ENCODE measurements at places on chromosomes 13 and 19.

- DNase-seq = no peak
Observed at GRCh38 chr19:3604987-3605343, 1.7 kb downstream of the TBXA2R start.

DNA sequence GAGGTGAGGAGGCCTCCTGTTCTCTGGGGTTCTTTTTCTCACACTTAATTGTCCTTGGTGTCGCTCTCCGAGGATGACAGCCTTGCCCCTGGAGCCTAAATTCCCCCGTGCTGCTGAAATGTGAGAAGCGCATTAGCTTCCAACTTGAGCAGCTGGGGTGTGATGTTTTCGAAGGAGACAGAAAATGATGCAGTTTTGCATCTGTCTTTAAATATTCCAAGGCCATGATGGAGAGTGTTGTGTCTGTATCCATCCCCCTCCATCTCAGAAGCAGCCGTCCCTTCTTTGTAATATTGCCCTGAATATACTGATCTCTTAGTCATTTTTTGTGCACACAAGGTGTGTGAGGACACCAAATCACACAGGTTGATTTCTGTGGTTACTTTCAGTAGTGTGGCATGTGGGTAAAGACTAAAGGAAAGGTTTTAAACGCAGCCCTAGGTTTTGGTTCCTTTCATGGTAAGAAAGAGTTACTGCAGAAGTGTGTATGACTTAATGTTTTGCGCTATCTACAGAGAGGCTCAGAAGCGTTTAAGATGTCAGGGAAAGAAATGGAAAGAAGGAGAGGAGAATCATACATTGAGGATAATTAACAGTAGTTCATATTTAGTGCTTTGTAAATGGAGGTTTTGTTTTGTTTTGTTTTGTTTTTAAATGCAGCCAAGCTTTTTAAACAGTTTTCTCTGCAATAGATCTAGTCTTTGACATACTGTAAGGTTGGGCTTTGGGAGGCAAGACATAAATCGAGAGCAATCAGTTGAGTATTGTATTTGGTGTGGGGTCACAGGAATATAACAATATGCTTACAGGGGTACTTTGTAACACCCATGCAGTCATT lies 1.6 kb downstream of the NBEA start:
- DNase-seq = no peak

- DNase-seq = no peak
Observed at GRCh38 chr13:99352351-99353245, 45.4 kb upstream of the GPR183 start.

DNA sequence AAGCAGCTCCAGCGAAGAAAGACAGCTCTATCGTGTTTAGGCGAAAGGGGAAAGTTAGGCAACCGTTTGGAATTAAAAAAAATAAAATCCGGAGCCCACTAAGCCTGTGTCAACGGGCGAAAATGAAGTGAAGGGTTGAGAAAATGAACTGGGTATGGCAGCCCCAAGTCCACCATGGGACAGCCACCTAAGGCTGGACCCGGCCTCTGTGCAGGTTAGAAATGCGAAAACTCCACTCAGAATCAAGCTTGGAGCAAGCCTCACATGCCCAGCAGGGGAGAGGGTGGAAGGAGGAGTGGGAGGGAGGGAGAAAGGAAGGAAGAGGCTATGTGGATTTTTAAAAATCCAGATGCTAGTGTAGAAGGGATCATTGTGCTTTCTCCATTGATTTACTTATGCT lies 101.2 kb downstream of the IRS2 start:
- DNase-seq = no peak

- no peak for DNase-seq
Observed at GRCh38 chr13:73107970-73108369, 49.2 kb downstream of the KLF5 start.

GRCh38 chr19:14370940-14371280 lies 10.3 kb upstream of the ADGRE5 start:
- DNase-seq = no peak

DNA sequence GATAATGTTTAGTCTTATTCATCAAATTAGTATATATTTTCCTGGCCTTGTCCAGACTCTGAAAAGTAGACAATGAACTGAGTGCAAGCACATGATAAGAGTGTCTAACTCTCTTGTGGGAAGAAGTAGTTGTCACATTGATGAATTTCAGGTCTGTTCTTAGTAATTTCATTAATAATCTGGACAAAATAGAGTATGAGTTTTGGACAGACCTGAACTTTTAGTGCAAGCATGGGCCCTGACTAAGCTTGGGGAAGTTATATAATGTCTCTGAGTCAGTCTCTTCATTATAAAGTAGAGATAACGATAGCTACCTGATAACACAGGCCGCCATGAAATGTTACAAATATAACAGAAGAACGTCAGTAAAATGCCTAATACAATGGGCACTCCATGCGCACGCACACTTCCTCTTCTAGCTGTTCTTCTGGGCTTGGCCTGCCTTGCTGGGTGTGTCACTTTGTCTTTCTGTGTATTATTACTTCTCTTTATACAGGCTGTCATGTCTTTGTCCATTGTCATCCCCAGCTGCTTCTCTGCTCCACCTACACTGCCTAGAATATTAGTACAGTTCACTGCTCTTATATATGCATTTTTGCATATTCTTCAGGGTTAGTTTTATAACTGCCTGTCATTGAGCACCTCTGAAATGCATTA lies 129.1 kb upstream of the HTR2A start:
- no peak for DNase-seq

DNA sequence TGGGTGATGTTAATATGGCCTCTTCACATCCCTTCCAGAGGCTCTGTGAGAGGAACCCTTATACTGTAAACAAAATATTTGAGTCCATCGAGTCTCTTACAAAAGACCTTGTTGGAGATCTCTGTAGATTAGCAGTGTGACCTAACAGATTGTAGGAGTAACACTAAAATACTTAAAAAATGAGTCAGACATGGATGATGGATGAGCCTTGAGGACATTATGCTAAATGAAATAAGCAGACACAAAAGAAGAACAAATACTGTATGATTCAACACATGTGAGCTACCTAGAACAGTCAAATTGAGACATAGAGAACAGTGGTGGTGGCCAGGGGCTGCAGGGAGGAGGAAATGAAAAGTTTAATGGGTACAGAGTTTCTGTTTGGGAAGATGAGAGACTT lies 152.2 kb upstream of the UBL3 start:
- DNase-seq = no peak

GRCh38 chr19:8654591-8655339 lies 24.3 kb downstream of the NFILZ start:
- peak; percentile 47 for DNase-seq

- DNase-seq = no peak
Observed at GRCh38 chr13:106362707-106363106, 172.8 kb downstream of the EFNB2 start.

DNA sequence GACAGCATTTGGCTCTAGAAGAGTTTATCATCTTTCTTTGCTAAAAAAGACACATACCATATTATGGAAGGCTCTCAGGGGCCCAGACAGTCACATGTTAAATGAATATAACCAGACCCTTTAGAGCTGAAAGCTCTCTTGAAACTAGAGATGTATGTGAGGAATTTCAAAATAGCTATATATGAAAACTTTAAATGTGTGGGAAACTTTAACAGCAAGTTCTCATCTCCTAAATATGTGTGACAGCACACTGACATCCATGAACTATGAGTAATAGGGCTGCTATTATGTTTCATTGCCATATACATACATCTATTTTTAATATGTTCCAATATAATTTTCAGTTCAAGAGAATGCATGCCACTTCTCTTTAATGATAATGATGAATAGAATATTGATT lies 509.5 kb downstream of the GPC6 start:
- DNase-seq = no peak

DNA sequence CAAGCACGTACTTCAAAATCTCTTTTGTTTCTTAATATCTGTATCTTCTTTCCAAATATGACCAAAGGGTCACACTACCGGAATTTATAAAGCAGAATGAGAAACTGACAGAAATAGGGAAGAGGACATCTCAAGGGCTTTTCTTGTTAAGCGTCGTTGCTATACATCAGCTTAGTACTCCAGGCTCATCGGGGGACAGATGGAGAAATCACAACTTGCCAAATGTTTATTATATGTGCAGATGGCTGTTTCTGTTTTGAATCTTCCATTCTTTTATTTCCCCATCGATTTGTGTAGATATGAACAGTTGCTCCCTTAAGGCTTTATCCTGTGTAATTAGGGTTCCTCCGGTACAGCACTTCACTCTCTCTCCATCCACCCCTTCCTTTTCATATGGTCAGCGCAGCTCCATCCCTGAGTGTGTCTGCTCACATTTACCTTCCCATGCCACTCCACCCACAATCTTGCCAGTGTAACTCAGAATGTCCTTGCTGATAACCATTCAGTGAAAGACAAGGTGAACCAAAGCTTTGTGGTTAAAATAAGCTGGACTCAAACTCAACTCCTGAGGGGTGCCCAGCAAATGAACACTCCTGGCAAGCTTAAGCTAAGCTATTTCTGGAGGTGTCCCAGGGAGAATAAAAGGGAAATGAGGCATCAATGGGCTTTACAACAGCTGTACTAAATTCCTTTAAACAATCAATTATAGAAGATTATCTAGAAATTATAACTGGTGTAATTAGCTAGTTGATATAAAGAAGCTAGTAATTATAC lies 51.3 kb downstream of the TBC1D4 start:
- no peak for DNase-seq

DNA sequence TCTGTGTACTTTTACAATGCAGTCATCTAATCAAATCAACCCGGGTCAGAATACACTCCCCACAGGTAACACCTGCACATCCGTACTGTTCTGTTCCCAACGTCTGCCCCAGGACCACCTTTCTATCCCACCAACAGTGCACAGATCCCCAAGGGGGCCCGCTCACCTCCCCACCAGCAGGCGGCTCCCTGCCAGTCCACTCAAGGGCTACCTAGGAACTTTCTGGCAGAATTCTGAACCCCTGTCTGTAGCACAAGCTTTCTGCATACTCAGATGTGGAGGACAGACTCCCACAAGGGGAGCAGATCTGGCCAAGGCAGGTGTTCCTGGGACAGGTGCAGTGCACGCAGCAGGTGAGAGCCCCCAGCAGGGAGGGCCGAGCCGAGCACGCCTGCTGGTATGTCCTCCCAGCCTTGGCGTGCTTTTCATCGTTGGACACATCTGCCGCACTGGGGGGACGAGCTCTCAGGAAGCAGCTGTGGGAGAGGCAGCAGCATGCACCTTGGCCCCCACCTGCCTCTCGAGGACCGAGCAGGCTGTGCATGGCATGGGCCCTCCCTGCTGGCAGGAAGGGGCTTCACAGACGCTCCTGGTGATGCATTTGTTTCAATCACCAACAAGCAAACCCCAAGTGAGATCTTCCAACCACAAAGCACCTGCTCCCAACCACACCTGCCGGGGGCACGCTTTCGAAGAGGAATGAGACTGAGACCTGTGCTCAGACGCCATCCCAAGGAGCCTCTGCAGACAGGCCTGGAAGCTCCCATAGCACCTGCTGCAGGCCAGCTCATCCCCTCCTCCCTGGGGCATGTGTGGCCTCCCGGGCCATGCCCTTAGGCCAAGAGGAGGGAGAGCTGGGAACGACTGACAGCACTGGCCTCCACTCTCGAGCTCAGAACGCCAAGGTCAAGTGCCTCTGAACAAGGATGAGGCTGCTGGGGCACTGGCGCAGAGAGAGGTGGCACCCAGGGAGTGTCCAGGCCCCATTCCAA lies 35.9 kb downstream of the RAB20 start:
- no peak for DNase-seq

- DNase-seq = no peak
Observed at GRCh38 chr19:27796540-27796939, 1416.4 kb downstream of the UQCRFS1 start.

DNA sequence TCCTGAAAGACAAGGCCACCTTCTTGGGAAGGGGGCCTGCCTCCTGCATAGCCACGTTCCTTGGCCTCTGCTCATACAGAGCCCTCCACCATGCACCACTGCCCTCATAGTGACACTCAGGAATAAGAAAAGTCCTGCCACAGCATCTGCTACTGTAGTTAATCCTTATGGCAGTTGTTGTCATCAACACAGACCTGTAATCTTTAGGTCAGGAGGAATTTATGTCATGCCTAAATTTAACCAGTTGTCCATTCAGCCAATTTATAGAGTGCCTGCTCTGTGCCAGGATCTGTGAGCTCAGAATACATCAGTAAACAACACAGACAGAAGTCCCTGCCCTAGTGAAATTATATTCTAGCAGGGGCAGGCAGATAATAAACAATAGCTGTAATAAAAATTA lies 44.4 kb downstream of the FAM124A start:
- no peak for DNase-seq

DNA sequence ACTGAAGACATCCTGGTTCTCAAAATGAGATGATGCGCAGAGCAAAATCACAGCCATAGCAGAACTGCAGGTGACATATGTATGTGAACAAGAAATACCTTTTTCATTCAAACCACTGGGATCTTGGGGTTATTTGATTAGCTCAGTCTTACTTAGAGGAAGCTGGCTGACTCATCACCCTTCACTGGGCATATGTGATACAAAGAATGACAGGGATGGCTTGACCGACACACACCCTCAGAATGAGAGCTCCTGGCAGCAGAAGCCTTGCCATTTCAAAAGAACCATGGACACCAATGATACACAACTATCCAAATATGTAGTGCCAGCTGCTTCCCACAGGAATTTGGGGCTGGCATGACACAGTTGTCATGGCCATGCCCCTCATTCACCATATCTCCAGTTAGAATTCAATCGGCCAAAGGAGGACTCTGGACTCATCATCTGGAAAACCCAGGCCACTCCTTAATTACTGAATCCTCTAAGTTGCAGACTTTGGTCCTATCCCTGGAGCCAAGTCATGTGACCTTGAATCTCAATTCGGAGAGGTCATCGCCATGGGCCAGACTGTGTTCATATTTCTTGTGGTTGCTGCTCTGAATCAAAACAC lies 115.8 kb downstream of the KATNAL1 start:
- no peak for DNase-seq

GRCh38 chr13:30303269-30303668 lies 4.1 kb downstream of the KATNAL1 start:
- no peak for DNase-seq

Measured in activated T-helper 2 cell treated with anti-CD3 and anti-CD28 coated beads, Interferon-gamma antibody, Interleukin-2, Interleukin-4, amounts not matched to agents 10 μg/mL and 5 μg/mL and 100 μg/mL, durations not matched to agents 14 hours and 24 hours and 36 hours (primary cell).